Effector CD4-positive, alpha-beta T cell (primary cell): ENCODE measurements at places on chromosomes 12 and 14.

GRCh38 chr14:104239185-104239775, 100.9 kb downstream of the KIF26A start:
- no peak for DNase-seq

- no peak for DNase-seq
Observed at GRCh38 chr12:65948320-65949008, 124.2 kb downstream of the HMGA2 start.

GRCh38 chr12:86600664-86601231, 344.6 kb upstream of the MGAT4C start:
- no peak for DNase-seq

GRCh38 chr12:130957304-130957621, 3.6 kb downstream of the ADGRD1 start:
- no peak for DNase-seq

GRCh38 chr12:50249464-50250182, 33.7 kb downstream of the LIMA1 start:
- DNase-seq: no peak

- DNase-seq: no peak
Observed at GRCh38 chr12:97778111-97778510, 315.5 kb downstream of the RMST start.

DNA sequence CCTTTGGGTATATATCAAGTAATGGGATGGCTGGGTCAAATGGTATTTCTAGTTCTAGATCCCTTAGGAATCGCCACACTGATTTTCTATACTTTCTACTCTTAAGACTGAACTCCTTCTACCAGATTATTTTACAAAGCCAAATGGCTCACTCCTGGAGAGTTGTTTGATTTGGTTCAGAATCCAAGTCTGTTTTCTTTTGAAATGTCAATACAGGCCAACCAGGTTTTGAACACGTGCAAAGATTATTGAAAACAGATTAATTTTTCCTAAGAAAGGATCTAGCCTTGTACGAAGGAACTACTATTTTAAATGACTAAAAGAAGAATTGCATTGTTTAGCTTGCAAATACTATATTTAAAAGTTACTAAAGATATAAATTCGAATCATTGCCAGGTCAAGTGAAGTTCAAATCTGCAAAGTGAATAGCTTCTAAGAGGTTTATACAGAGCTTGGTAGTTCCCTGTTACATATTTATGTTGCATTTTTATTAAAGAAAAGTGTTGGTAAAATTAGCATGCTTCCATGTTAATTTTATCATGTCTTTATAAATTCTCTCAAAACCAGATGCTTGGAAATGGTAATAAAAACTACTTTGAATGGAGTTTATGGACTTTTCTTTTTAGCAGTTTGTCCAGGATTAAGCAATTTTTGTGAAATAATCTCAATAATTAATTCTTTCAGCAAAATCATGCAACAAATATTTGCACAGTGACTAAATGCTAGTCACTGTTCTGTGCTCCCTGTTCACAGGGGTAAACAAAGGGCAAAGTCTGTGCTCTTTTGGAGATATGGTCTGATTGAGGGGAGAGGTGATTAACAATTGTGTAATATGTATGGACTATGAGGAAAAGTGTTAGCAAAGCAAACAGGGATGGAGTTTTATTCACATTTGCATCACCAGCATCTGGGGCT, 38.9 kb downstream of the GPR65 start:
- DNase-seq: no peak

DNA sequence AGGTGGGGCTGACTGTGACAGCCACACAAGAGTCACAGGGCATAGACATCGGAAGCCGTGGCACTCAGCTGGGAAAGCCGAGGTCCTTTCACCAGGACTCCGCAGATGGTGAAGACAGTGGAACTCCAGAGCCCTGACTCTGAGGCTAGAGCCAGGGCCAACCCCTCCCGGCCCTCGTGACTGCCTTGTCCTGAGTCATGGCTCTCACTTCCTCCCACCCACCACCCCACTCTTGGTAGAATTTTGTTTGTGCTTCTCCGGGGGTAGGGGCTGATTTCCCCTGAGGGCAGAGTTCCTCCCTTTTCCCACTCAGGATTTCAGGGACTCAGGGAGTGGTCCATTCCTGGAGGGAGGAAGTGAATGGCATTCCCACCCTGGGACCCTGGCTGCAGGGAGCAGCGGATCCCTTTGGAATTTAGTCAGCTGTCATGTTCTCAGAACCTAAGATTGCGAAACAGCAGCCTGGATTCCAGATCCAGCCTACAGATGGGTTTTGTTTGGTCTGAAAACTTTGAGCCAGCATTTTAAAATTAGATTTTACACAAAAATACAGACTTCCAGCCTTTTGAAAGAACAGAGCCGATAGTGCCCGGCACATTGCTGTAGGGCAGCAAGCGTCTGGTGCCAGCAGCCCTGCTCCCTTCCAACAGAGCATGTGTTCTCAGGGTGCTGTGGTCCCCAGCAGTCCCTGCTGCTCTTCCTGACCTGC, 50.7 kb downstream of the TPCN1 start:
- no peak for DNase-seq

DNA sequence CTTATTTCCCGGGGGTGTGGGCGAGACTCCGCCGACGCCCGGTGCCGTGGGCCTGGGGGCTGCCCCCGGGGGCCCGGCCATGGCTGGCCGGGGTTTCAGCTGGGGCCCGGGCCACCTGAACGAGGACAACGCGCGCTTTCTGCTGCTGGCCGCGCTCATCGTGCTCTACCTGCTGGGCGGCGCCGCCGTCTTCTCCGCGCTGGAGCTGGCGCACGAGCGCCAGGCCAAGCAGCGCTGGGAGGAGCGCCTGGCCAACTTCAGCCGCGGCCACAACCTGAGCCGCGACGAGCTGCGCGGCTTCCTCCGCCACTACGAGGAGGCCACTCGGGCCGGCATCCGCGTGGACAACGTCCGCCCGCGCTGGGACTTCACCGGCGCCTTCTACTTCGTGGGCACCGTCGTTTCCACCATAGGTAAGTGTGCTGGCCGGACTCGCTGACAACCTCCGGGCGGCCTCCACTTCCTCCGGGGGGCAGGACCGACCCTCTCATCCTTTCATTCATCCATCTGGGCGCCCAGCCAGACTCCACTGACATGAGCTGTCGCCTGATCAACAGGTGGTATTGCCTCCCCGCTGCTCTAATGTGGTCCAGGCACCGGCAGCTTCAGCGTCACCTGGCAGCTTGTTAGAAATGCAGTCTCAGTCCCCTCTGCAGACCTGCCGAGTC, 467 bp downstream of the KCNK13 start:
- DNase-seq: no peak

GRCh38 chr14:72683787-72684186, 210.1 kb downstream of the DPF3 start:
- no peak for DNase-seq

GRCh38 chr14:103594265-103594664, 31.5 kb downstream of the COA8 start:
- no peak for DNase-seq

DNA sequence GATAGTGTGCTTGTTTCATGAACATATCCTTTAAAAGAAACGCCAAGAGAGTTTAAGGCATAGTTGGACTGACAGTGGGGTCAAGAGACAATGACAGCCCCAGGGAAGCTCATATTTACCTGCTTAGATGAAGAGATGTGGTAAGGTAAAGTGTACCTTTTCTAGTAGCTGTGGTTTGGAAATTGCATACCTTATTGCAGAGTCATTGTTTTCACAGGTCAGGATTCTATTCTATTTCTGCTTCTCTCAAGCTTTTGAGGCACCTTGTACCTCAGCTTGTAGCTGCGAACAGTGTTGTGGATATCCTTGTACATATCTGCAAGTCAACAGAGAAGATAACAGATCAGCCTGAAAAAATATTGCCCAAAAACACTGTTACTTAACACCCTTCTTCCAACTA, 47.7 kb downstream of the ATP6V1D start:
- DNase-seq: no peak

DNA sequence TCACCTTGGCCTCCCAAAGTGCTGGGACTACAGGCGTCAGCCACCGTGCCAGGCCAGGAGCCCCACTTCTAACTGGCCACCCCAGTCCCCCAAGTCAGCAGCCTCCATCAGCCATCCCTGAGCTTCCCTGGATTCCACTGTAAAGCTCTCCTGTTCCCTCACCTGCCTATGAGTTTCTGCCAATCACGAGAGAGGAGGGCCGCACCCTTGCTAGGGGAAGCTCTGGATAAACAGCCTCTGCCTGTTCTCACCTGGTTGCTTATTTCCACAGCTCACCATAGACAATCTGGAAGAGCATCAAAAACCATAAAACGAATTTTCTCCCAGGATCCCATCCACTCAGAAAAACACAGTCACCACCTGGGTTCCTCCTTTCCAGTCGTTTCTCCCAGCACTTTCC, 5.0 kb downstream of the CDCA4 start:
- no peak for DNase-seq

- no peak for DNase-seq
Observed at GRCh38 chr12:93857279-93857938, 180.2 kb downstream of the CRADD start.

DNA sequence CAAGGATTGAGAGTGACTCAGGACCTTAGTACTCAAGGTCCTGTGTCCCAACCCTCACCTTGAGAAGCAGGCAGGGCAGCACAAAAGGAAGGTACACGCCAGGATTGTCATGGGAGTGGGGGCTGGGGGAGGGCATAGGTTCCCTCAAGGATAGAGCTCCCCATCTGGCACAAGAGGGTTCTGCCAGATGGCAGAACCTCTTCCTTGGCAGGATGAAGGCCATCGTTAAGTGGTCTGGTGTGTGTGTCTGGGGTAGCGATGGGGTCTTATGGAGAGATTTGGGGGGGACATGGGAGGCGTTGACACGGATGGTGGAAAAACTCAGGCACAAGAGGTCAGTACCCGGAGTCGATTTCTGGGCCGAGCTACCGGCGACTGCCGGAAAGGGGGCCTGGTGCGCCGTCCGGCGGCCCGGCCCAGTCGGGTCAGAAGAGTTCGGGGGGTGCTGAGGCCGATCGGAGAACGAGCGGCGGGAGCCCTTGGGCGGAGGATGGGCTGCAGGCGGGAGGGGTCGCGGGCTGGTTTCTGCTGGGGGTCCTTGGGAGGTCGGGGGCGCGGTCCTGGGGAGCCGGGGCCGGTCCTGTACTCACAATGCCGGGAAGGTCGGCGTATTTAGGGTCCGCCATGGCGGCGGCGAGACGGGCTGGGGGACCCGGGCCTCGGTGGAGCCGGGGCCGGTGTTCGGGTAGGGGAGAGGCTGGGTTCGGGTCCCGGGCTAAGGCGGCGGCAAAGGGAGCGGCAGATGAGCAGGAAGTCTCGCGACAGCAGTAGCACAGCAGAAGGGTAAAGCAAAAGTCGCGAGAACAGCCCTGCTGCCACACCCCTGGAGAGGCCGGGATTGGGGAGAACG, at the start of gene DCTN2:
DCTN2 (minus strand) TSS at position 755 of the 850 bp plus-strand sequence; CDS start at position 626, 129 bp downstream.
- peak; percentile 88 for DNase-seq
